ENCODE measurements at places on chromosomes 4 and X. TPM values are rescaled to one million over a fixed set of nuclear protein-coding genes. Genes with fewer than 3 reads are reported as not detected.

DNA sequence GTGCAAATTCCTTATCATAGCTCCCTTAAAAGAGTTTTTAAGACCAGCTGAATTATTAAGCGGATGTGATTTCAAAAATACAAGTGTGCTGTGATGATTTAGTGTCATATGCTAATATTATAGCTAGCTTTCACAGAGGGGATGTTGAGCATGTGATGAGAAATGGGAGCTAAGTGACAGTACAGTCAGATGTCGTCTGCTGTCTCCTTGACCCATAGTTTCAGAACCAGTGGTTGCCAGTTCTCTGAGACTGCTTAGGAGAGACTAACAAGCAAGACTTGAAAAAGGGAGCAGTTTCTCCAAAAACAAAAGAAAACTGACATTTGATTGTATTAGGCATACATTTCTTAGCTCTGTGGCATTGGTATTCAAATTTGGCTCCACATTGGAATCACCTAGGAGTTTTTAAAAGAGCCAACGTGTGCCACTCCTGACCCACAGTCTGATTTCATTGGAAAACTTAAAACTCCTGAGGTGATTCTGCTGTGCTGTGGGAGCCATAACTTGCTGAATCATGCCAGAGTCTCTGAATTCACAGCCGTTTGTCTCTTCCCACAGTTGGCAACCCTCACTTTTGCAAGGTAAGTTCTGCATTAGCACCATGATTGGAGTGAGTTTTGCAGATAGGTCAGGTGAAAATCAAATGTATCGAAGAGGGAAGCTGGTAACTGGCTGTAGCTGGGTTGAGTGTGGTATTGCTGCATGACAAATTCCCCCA lies 20.3 kb downstream of the FUNDC2 start:
- H3K27ac ChIP-seq, result no peak overlapping the region
- peaks cover 2% of the 10 kb centered on the region for H3K36me3 ChIP-seq
- no peaks in the 10 kb centered on the region for H3K27me3 ChIP-seq
- no peak overlapping the region for H3K4me3 ChIP-seq
- H3K4me1 ChIP-seq, result no peaks in the 10 kb centered on the region

- H3K4me3 ChIP-seq, result no peak overlapping the region
- no peaks in the 10 kb centered on the region for H3K27me3 ChIP-seq
- H3K27ac ChIP-seq, result no peak overlapping the region
- no peaks in the 10 kb centered on the region for H3K4me1 ChIP-seq
Observed at GRCh38 chr4:48594180-48594579, 104.1 kb downstream of the ZAR1 start.

GRCh38 chrX:21738210-21738949 lies 19.5 kb downstream of the SMPX start:
- no peak for DNase-seq
- no peak overlapping the region for H3K27ac ChIP-seq
- H3K4me1 ChIP-seq, result no peaks in the 10 kb centered on the region
- no peaks in the 10 kb centered on the region for H3K36me3 ChIP-seq
- no peaks in the 10 kb centered on the region for H3K27me3 ChIP-seq

DNA sequence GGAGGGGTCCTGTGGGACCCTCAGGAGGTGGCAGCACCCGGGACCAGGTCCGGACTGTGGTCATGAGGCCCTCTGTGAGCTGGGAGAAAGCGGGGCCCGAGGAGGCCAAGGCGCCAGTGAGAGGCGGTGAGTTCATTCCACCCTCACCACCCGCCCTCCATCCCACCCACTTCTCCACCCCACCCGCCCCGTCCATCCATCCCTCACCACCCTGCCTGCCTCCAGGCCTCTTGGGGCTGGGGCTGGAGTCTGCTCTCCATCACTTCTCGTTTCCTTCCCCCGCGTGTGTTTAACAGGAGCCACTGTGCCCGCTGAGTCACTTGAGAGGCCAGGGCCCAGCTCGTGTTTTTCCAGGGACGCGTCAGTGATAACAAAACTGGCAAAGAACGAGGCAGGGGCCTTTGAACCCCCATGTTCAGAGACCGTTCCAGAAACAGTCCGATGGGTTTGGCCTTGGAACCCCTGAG lies 6.2 kb downstream of the SH3TC1 start:
- no peak overlapping the region for H3K4me3 ChIP-seq
- no peak overlapping the region for H3K27ac ChIP-seq
- peaks cover 23% of the 10 kb centered on the region for H3K4me1 ChIP-seq

GRCh38 chrX:151004085-151004484 lies 20.9 kb downstream of the HMGB3 start:
- H3K4me3 ChIP-seq, result no peak overlapping the region
- no peak for DNase-seq
- H3K27me3 ChIP-seq, result no peaks in the 10 kb centered on the region

DNA sequence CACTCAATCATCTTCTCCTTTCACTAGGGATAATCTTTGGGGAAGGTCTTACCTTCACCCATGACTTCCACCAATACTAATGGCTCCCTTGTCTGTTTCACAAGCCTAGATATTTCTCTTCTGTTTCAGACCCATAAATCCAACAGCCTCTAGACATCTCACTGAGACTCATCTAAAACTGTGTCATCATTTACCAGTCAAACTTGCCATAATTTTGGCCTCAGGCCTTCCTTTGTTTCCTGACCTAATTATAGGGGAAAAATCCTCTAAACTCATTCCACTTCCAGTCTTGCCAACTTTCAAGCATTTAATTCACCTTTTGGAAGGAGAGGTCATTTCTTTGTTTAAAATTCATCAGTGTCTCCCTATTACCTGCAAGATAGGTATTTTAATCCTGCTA lies 181.0 kb upstream of the CNKSR2 start:
- H3K4me3 ChIP-seq, result no peak overlapping the region
- no peaks in the 10 kb centered on the region for H3K4me1 ChIP-seq
- H3K36me3 ChIP-seq, result no peaks in the 10 kb centered on the region
- H3K27ac ChIP-seq, result no peak overlapping the region
- no peaks in the 10 kb centered on the region for H3K27me3 ChIP-seq

GRCh38 chrX:48736303-48736702 lies 25.2 kb upstream of the GLOD5 start:
- DNase-seq, result no peak
- H3K4me1 ChIP-seq, result no peaks in the 10 kb centered on the region
- no peaks in the 10 kb centered on the region for H3K27me3 ChIP-seq
- no peaks in the 10 kb centered on the region for H3K36me3 ChIP-seq
- H3K4me3 ChIP-seq, result no peak overlapping the region

- no peak overlapping the region for H3K27ac ChIP-seq
- no peaks in the 10 kb centered on the region for H3K27me3 ChIP-seq
- no peak for DNase-seq
- H3K4me1 ChIP-seq, result no peaks in the 10 kb centered on the region
- no peaks in the 10 kb centered on the region for H3K36me3 ChIP-seq
- no peak overlapping the region for H3K4me3 ChIP-seq
Observed at GRCh38 chrX:132631579-132632232, 142.9 kb upstream of the MBNL3 start.

DNA sequence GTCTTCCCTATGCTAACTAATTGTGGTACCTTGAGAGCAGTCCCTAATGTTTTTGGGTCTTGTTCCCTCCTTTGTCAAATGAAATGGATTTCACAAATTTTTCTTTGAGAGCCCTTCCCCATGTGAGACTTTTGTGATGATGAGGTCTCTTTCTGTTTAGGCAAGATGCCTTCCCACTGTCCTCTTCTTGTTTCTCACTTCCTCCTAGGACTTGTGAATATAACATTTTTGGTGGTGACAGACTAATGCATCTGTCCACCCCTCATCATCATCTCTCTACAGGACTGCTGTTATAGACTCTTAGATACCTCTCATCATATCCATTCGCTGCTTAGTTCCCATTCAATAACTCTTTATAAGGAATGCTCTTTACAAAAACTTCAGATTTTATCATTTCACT lies 8.7 kb upstream of the ANK2 start:
- no peaks in the 10 kb centered on the region for H3K27me3 ChIP-seq
- no peak overlapping the region for H3K27ac ChIP-seq
- H3K36me3 ChIP-seq, result no peaks in the 10 kb centered on the region
- no peak overlapping the region for H3K4me3 ChIP-seq

- H3K27ac ChIP-seq, result no peak overlapping the region
- H3K4me1 ChIP-seq, result no peaks in the 10 kb centered on the region
- no peak overlapping the region for H3K4me3 ChIP-seq
- H3K27me3 ChIP-seq, result no peaks in the 10 kb centered on the region
Observed at GRCh38 chr4:77023920-77024319, 51.9 kb downstream of the CCNI start.

GRCh38 chr4:7423801-7424552 lies 10.8 kb downstream of the PSAPL1 start:
- no peaks in the 10 kb centered on the region for H3K27me3 ChIP-seq
- no peak overlapping the region for H3K27ac ChIP-seq
- H3K4me3 ChIP-seq, result no peak overlapping the region
- H3K4me1 ChIP-seq, result no peaks in the 10 kb centered on the region
- no peaks in the 10 kb centered on the region for H3K36me3 ChIP-seq

Gene ADGRG2
- 1.8 TPM for total RNA-seq

Gene GAGE12E
- total RNA-seq, result not detected

Gene PPARGC1A
- 14.2 TPM for total RNA-seq
